ENCODE measurements at places on chromosomes 7 and 10. TPM values are rescaled to one million over a fixed set of nuclear protein-coding genes. Genes with fewer than 3 reads are reported as not detected.

The STOX1 gene
- total RNA-seq: 0.27 TPM

The SEMA3C gene
- 143 TPM for total RNA-seq

The ANKRD61 gene
- 0.27 TPM for total RNA-seq

The KEL gene
- 2.3 TPM for total RNA-seq

DNA sequence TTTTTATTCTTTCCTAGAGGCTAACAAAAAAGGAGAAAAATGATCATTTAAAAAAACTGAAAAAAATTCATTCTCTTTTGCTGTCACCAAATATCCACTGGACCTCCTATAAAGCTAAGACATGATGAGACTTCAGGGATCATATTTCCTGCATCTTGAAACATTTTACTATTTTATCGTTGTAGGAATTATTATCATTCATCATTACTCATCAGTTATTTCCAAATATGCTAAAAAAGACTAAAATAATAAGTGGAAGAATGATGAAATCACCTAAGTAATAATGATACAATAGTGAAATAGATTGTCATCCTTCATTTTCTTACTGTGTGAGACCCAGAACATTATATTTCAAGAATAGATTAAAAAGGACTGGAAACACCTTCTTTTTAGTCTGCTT is 28.3 kb downstream of the TAF3 start:
- no peak for DNase-seq

- DNase-seq: no peak
These were observed 14.1 kb downstream of the NRCAM start for GRCh38 chr7:108442039-108442568.

DNA sequence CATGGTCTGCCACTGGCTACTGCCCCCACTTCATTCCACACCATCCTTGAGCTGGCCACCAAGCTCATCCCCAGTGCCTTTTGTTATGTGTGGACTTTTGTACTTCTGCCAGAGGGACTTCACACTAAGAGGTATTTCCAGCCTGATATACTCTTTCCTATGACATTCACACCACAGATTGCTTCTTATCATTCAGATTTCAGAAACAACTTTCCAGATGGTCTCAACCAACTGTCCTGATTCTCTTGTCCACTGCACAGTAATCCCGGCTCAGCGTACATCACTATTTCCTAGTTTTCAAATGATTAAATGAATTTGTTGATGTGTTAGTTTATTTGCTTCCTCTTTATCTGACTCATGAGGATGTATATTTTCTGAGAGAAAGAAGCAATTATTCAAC is 7.1 kb downstream of the CDC14C start:
- no peak for DNase-seq

GRCh38 chr10:852386-852785 is 79.1 kb downstream of the LARP4B start:
- no peak for DNase-seq

- DNase-seq: no peak
These were observed 42.0 kb downstream of the NRAP start for GRCh38 chr10:113621799-113622198.
